ENCODE measurements at places on chromosomes 7 and 10.

DNA sequence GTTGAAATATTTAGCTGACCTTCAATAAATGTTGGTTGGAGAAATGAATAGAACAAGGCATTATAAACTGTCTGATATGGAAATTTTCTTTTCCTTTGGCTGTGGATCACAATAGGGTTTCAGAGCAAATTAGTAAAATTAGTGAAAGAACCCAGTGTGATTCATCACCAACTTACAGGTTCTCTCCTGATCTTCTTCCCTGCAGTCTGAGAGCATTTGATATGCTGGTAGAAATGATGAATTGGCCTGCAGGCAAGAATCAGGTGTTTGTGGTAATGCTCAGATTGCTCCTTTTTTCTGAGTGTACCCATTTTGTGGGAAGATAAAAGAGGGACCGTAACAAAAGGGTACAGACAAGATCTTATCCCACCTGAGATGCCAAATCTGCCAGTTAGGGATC is 51.9 kb downstream of the BTAF1 start:
- no peak for DNase-seq

GRCh38 chr7:32937344-32938174 is 19.7 kb upstream of the FKBP9 start:
- DNase-seq, result peak; percentile 59

- no peak for DNase-seq
Observed at GRCh38 chr7:151520419-151521261, 945 bp upstream of the RHEB start.

DNA sequence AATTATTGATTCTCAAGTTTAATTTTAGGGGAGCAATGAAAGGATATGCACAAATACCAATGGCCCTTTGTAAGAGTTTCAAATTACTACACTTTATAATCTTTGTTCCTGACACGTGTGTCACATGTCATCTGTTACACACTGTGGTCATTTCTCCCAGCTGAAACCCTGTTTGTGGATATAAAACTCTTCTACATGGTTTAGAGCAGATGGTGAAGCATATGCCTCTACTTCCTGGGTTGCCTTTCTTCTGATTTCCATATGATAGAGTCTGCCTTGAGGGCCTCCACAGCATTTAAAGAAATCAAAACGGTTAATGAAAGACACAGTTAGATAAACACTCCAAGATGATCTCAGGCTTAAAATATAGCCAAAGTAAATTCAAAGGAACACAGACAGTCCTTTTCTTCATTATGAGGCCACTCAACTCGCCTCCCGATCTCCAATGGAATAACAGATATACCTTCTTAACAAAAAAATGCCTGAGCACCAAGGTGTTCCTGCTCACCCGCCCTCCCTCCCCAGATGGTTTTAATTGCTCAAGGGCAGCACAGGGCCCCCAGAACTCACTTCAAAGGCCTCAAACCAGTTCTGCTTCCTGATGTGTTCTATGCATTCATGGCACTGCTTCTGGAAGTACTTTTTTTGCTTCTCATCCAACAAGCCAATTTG is 75.0 kb downstream of the CPVL start:
- DNase-seq, result no peak

DNA sequence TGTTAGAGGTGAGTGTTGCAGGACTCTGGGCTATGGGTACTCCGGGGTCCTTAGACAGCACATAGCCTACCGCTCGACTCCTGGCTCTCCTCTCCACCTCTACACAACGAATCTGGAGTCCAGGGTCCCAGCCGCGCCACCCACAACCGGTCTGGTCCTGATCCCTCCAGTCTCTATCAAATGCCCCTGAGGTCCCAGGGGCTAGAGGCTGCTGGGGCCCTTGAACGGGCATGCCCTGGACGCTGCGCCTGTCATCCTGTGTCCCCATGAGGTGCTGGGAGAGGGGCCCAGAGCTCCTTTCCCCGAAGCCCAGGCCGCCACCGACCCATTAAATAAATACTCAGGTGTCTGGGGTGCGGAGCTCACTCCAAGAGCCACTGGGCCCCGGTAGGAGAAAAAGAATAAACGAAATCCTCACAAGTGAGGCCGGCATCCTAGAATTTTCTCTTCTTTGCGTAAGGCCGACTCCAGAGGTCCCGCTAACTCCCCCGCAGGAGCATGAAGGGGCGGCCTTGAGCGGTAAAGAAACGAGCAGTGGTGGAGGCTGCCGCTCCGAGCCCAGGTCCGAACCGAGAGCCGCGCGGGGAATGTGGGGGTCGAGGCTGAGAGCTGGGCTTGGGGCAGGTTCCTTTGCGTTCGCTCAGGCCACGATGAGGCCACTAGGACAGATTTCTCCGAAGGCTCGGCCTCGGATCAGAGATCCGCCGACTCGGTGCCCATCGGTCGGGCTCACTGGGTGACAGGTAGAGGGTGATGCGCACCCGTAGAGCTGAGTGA is 166.7 kb downstream of the NRF1 start:
- no peak for DNase-seq

DNA sequence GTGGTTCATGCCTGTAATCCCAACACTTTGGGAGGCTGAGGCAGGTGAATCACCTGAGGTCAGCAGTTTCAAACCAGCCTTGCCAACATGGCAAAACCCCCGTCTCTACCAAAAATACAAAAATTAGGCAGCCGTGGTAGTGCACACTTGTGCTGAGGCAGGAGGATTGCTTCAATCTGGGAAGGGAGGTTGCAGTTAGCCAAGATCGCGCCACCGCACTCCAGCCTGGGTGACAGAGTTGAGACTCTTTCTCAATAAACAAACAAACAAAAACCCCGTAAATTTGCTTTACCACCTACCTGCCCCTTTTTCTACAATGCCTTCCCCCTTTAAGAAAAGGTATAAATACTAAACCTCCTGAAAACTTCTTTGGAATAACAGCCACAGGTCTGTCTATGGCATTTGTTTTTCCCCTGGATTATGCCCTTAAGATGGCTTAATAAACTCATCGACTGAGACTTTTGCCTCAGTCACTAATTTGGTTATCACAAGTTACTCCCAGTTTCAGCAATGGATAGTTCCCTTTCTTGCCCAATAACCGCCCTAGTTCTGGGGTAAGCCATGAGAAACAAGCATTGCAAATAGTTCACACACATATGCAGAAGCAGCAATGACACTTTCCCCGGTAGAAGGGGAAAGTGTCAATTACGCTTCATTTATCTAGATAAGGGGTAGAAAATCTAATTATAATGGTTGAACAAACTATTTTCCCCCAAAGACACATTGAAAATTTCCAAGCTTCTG is 52.8 kb upstream of the SVIL start:
- no peak for DNase-seq

GRCh38 chr10:93859049-93859655 is 34.6 kb upstream of the SLC35G1 start:
- DNase-seq, result no peak

- no peak for DNase-seq
Observed at GRCh38 chr7:133070562-133070961, 11.3 kb downstream of the CHCHD3 start.

DNA sequence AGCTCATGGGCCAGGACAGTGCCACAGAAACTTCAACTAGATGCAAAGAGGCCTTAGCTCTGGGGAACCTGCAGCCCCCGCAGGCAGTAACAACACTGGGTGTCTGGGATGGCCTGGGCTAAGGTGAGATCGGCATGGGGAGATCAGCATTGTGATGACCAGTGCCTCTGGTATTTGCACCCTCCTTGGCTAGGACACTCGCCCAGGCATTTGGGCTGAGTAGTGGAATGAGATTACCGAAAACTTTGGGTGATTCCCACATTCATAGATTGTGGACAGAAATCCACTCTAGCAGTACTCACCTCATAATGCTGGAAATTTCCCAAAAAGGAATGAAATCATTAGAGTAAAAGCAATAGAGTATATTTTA is 70.6 kb upstream of the ZMIZ2 start:
- DNase-seq, result peak; percentile 11

GRCh38 chr7:150983893-150984368 is 5.8 kb upstream of the KCNH2 start:
- DNase-seq, result no peak

DNA sequence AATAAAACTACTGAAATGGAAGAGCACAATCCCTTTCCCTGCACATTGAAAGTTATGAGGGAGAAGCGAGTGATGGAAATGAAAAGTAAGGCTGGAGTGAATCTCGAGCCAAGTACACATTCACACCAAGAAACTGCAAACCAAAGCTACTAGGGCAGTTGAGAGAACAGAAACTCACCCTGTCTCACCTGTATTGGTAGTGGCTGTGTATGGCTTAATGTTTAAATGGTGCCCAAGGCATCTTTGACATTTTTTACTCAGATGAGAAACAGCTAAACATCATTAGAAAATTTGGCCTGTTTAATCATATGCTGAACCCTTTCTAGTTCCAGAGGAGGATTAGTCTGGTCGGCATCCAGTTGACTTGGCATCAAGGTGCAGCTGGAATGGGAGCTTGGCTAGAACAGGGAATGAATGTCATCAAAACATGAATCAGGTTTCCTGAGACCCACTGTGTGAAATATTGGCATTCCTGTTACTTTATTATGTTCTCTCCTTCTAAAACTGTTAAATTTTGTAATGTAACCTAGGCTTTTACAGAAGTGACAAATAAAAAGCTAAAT is 840.8 kb downstream of the GRM8 start:
- DNase-seq, result no peak

GRCh38 chr10:97329766-97330165 is 4.8 kb downstream of the FRAT2 start:
- no peak for DNase-seq

- no peak for DNase-seq
Observed at GRCh38 chr7:100093498-100093897, 4.7 kb downstream of the COPS6 start.

DNA sequence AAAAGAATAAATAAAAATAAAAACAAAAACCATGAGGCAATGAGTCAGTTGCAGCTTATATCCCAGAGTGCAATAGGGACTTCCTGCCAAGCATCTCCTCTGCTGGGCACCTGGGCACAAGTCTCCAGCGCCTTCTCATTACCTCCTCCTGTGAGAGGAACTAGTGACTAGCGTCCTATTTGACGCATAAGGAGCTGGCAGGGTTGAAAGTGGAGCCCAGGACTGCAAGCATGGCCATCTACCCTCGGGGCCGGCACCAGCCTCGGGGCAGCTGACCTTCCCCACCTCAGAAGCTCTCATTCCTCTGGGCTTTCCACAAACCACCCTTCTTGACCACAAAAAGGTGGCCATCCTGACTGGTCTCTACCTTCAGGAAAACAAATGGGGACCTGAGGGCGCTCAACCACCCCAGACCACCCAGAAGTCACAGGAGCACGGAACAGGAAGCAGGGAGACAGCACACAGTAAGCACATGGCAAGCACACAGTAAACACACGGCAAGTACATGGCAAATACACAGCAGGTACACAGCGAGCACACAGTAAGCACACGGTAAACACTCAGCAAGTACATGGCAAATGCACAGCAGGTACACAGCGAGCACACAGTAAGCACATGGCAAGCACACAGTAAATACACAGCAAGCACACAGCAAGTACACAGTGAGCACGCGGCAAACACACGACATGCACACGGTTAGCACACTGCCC is 19.1 kb downstream of the CTBP2 start:
- no peak for DNase-seq

DNA sequence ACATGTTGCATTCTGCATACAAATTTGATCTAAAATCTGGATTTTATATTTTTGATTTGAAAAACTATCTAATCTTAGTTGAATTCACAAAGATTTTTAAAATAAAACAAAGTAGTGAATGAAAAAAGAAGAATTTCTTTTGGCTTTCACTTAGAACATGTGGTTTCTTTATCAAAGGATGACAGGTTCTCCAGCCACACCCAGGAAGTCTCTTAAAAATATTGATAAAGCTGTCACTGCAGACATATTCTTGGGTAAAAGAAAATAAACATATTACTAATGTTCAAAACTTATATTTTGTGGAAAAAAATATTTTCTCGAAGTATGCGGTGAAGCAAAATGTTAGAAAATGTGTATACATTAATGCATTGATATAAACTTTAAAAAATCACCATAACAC is 44.3 kb downstream of the ARL4A start:
- DNase-seq, result no peak

DNA sequence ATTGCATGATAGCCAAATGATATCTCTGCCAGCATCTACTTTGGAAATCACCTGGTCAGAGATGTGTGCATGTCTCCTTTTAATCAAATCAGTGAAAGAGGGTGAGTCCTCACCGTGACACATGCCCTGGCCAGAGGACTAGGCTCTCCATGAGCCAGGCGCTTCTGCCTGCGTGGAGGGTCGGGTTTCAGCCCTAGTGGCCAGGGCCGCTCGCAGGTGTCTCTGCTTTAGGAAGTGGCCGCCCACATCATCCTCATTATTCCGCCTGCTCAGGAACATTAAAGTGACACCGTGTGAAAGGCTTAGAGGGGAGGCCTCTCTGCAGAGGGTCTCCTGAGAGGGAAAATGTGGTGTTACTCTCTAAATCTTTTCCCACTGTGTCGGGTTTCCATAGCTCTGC is 173.6 kb upstream of the PRKCQ start:
- no peak for DNase-seq

DNA sequence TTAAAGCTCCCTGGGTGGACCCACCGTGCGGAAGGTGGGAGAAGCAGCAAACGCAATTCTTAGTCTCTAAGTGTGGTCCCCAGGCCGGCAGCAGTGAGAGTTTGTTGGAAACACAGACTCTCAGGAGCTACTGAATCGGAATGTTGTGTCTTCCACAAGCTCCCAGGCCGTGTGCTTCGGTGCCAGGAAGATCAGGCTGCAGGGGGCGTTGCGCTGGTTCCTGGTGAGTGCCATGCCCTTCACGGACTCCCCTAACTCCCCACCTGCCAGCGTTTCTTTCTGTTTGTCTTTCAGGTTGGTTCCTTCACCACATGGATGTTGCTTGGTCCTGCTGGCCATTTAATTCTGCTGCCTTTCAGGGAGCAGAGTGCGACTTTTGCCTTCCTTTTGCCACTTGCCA is 91.2 kb upstream of the PITRM1 start:
- no peak for DNase-seq

- DNase-seq, result no peak
Observed at GRCh38 chr7:122300211-122300932, 4.2 kb downstream of the FEZF1 start.

GRCh38 chr7:94253686-94254085 is 141.0 kb upstream of the COL1A2 start:
- DNase-seq, result no peak

DNA sequence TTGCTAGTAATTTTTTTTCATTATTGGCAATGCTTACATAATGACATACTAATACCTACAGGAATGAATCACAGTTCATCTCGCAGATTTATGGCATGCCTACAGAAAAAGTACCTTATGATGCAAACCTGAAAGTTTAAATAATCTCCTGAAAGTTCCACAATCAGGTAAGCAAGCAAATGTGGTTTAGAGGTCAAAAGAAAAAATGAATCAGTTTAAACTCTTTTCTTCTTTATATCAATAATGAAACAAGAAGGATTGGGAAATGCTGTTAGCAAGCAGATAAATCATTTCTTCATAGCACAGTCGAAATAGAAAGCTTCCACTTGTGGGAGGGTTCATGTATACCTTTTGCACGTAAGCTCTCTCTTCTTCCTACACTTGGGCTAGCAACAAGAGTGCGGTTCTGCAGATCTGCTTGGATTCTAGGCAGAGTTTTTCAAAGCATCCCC is 53.7 kb upstream of the MTPN start:
- DNase-seq, result no peak

- DNase-seq, result no peak
Observed at GRCh38 chr7:81036057-81036456, 117.2 kb upstream of the SEMA3C start.
